T-helper 17 cell (primary cell): ENCODE measurements at places on chromosomes 12 and 14. TPM values are rescaled to one million over a fixed set of nuclear protein-coding genes. Genes with fewer than 3 reads are reported as not detected.
A peak's percentile ranks its signal among the peaks of the same experiment; 100 is the strongest.

DNA sequence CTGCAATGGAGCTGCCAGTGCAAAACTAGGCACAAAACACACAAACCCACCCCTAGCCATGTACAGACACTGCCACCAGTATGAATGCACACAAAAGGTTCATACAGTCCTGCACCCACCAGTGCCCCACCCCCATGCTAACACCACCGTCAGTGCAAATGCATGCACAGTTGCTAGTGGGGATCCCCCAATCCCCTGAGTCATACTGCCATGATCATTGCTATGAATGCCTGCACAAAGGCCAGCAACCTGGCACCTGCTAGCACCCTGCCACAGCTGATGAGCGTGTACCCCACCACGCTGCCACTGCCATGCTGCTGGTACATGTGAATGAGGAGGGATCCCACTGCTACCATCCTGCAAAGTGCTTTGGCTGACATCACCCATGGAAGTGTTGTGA lies 23.9 kb downstream of the PZP start:
- DNase-seq = no peak

DNA sequence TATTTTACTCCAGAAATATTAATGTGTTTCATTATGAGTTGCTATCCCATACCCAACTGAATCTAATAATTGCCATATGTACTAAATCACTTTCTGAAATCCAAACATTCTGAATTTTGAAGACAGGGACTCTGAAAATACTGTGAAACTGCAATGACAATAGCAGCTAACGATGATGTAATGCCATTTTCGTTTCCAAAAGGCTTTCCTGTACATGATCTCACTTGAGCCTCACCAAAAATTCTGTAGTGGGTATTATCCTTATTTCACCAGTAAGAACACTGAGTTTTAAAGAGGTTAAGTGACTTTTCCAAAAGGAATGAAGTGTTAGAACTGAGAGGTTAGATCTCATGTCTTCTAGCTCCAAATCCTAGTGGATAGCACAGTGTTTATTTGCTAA lies 133.3 kb downstream of the FLRT2 start:
- DNase-seq = no peak

- DNase-seq = no peak
These were observed 525.4 kb downstream of the GALC start for GRCh38 chr14:87467578-87467977.

DNA sequence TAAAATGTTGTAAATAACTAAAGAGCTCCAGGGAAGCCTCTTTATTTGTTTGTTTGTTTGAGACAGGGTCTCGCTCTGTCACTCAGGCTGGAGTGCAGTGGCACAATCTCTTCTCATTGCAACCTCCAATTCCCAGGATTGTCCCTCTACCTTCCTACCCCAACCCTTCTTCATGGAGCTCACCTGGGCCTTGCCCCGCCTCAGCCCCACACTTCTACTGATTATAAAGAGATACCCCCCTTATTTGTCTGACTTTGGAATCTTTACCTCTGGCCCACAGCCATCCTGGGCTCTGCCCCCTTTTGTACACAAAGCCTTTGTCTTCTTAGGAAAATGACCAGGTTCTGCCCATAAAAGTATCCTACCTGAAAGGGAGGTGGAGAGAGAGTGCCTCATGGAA lies 9.1 kb upstream of the BLTP3B start:
- no peak for DNase-seq

- DNase-seq = no peak
These were observed at the start of gene FOXN4 for GRCh38 chr12:109308534-109309380. Gene FOXN4 (minus strand): TSS chr12:109309284. CDS start chr12:109308321, 963 bp downstream.

GRCh38 chr12:52202361-52203078 lies 10.7 kb upstream of the KRT80 start:
- DNase-seq = no peak

DNA sequence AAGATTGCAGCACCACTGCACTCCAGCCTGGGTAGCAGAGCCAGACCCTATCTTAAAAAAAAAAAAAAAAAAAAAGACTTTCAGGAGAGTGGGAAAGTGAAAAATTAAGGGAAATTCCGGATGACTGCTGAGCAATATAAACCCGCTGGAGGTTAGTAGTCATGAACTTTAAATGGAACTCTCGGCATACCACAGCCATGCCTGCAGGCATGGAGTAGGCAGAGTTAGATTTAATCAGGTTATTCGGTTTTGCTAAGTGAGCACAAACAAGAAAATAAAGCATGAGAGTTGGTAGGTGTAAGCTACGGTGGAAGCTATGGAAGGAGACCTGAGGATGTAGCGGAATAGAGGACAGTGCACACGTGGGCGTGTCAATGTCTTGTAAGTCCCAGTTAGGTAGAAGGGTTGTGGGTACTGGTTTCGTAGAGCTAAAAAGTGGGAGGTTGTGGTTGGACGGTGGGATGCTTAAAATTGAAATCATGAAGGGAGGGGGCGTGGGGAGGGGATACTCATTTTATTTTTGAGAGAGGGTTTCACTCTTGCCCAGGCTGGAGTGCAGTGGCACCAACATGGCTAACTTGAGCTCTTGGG lies 11.8 kb upstream of the TUBA1C start:
- no peak for DNase-seq

GRCh38 chr12:105351523-105351922 lies 21.0 kb downstream of the C12orf75 start:
- no peak for DNase-seq

GRCh38 chr14:65222440-65222858 lies 120.1 kb upstream of the MAX start:
- DNase-seq = peak; percentile 24

- no peak for DNase-seq
These were observed 28.1 kb downstream of the ATP6V1D start for GRCh38 chr14:67331368-67332125.

- no peak for DNase-seq
These were observed 116.6 kb upstream of the MED13L start for GRCh38 chr12:116393859-116394650.

DNA sequence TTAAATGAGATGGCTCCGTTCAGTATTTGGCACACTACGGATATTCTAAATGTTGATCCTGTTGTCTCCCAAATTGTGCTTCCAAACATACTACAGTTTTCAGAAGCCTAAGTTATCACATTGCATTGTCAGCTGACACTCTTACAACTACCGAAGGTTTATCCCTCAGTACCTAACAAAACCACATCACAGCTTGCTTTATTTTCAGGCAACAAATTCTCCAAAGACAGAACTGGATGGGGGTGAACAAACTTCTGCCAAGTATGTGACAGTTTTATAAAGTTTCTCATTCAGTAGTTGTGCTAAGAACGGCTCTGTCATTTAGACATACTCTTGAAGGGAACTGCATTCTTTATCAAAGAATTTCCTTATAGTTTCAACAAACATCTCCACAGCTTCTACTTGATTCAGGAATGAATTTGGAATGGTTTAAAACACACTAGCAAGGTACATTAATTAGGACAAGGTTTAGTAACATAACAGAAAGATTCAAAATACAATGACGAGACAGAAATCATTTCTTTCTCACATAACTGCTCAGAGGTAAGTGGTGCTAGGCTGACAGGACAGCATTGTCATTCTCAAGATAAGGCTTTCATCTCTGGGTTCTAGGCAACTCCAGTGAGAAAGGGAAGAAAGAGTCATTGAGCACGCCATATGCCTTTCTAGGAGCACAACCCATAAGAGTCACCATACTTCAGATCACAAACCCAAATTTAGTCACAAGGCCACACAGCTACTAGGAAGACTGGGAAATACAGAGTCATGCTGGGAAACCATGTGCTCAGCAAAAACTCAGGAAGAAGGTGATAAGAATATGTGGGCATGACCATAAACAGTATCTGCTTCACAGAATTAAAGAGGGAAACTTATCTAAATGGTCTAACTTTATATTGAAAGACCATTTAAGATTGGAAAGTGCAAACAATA lies 100.7 kb downstream of the DUSP6 start:
- DNase-seq = no peak

GRCh38 chr14:98819867-98820206 lies 452.2 kb downstream of the BCL11B start:
- DNase-seq = no peak

- DNase-seq = no peak
These were observed 8.0 kb upstream of the ITGA5 start for GRCh38 chr12:54427106-54427505.

DNA sequence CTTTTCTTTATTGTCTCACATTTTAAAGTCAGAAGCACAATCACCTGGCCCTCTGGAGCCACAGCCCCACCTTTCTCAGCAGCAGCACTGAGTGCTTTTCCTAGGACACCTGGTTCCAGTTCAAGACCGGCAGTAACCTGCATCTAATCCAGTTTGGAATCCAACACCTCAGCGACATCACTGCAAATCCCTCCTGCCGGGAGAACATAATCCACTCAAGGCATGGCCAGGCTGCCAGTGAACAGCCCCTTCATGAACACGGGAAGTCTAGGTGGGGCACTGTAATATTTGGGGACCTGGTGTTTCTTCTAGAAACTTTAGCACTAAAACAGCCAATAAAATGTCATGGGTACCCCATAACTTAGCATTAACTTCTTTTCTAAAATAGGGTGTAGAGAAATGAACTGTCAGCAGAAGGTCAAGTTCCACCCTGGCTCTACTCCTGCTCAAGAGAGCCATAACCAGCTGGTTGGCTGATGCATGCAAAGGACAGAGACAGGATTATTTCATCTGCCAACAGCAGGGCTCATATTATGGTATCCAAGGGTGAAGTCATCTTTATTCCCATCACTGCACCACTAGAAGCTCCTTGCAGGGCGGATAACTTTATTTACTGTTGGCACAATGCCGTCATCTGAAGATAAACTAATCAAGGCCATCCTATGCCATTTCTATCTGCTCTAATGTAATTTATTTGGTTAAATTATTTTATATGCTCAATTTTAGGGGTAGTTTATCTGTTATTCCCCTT lies 76.7 kb downstream of the TTC7B start:
- no peak for DNase-seq

The TMEM30B gene
- total RNA-seq = 4.1 TPM

The ADAM21 gene
- not detected for total RNA-seq

The SLC35F4 gene
- total RNA-seq = not detected

The MTHFD1 gene
- 29.0 TPM for total RNA-seq

The DHRS2 gene
- not detected for total RNA-seq

The CCDC175 gene
- 0.39 TPM for total RNA-seq

The AMN gene
- 0.65 TPM for total RNA-seq

The PCED1B gene
- 48.6 TPM for total RNA-seq

The KRT6C gene
- total RNA-seq = not detected

The TAS2R10 gene
- not detected for total RNA-seq

The KRT73 gene
- 1.1 TPM for total RNA-seq

The ACVR1B gene
- total RNA-seq = 6.5 TPM

The IL31 gene
- total RNA-seq = not detected
